ENCODE measurements at places on chromosomes 3 and 15.

GRCh38 chr3:46316206-46316605 is 37.7 kb upstream of the CCR2 start:
- peak; percentile 24 for DNase-seq

GRCh38 chr3:194049394-194049793 is 86.6 kb upstream of the HES1 start:
- DNase-seq, result no peak

DNA sequence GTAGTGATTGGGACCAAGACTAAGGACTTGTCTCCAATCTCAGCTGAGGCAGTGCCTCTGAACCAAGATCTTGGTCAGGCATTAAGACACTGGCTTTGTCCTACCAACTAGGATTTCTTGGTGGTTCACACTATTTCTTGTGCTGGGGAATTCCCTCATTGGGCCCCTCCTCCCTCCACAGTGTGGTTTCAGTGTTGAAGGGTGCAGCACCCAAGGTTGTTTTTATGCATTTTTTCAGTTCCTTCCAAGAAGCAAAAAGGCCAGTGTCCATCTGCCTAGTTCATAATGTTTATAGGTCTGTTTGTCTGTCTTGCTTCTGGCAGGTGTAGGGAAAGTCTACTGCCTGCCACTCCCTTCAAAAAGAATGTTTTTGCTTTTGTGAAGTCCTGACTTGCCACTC is 10.6 kb upstream of the ITPKA start:
- DNase-seq, result no peak

DNA sequence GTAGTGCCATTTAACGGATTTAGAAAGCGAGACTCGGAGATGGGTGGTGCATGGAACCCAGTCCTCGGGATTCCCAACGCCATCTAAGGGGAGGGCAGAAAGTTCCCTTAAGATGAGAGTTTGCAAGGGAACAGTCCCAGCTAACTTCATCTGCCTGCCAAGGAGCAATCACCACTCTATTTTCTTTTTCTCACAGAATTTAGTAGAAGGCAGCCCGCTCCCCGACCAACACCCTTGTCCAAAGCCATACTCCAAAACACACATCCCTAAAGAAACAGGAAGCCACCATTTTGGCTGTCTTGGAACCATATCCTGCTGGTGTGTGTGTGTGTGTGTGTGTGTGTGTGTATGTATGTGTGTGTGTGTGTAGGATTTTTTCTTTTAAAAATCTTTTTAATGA is 7.1 kb upstream of the FGD5 start:
- DNase-seq, result peak; percentile 21

DNA sequence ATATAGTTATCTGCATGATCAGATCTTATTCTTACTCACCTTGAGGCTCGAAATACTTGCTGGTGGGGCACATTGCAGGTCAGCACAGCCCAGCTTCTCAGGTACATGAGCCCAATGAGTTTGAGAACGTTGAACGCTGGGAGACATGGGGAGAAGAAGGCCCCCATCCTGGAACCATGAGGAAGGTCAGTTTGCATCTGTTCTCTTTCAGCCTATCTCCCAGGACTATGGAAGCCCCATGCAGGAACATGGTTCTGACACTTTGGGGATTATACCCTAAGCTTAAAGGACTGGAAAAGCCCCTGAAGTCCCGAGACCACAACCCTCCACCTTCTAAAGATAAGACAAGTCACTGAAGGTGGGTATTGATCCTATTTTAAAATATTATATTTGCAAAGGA is 17.4 kb upstream of the STARD5 start:
- DNase-seq, result no peak

DNA sequence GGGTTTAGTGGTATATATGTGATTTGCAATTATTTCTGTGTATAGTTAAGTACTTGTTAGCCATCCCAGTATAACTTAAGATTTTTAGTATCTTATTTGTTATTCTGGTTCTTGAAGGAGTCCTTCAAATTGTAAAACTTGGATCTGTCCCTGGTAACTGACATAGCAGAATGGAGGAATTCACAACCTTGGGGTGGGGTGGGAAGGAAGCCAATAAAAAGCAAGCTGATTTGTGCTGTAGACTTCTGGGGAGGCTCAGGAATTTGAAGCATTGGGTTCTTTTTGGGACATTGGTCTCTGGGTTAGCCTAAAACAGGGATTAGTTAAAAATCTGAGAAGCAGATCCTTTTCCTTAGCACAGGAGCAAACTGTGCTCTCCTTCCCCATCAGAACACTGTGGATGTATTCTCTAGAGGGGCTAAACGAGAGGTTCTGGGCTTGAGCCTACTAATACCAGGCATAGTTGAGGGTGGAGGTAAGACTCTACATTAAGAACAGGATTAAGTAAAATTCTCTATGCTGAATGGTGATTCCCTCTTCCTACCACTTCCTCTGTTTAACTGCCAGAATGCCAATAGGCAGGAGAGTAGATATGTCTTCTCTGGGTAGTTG is 42.2 kb downstream of the GMPS start:
- DNase-seq, result no peak

DNA sequence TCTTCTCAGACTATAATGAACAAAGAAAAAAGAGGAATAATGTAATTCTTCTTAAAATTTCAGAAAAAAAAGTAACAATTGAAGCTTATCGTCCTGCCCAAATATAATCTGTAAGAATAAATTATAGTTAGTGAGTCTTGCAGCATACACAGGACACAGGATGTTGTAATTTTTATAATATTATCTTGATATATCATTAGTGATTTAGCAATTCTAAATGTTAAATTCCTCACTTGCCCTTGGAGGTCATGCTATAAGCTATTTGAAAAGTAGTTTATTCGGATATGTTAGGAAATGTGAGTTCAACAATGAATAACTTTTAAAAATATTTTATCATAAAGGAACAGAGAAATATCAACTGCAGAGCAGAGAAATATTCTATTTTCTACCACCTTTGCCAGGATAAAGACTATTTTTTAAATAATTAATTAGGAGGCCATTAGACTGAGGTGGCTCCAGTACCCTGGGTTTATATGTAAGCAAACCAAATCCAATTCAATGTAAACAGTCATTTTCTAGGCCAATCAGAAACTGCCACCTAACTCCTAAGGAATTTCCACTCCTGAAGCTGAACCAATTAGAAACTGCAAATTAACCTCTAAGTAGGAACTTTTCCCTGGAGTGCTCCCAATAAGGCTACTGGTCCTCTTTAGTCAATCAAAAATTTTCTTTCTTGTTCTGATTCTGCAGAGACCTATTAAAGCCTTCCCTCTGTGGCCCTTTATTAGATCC is 1109.3 kb downstream of the ROBO2 start:
- no peak for DNase-seq

- DNase-seq, result no peak
These were observed 33.9 kb downstream of the DOCK3 start for GRCh38 chr3:50708620-50709019.

DNA sequence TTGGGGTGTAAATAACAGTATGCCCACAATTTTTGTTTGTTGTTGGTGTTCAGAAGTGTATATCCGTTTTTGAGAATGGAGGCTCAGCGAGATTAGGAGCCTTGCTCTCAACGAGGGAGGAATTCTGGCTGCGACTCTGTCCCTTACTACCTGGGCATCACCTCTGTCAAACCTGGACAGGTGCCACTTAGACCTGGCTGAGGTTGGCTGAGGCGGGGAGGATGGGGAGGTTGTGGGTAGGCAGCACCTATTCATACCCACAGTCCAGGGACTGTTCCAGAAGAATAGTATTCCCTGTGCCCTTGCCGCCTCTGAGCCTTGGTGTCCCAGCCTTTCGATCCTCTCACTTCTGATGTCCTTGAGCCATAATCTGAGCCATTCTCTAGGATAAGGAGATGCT is 99.9 kb downstream of the LINGO1 start:
- no peak for DNase-seq

DNA sequence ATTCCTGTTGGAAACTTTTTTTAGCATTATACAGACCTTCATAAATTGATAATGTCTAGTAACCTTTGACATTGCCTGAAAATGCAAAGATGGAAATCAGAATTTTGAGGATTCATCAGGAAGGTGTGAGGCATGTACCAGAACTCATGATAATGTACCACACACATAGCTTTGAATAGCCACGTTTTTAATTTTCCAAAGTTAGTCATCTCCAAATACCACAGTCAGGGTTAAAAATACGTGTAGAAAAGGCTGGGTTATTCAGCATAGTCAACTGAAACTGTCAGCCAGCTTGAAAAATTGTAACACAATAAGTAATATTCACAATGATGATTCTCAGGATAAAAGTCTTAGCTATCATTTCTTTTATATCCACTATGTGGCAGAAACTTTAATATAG is 102.0 kb upstream of the THRB start:
- no peak for DNase-seq

DNA sequence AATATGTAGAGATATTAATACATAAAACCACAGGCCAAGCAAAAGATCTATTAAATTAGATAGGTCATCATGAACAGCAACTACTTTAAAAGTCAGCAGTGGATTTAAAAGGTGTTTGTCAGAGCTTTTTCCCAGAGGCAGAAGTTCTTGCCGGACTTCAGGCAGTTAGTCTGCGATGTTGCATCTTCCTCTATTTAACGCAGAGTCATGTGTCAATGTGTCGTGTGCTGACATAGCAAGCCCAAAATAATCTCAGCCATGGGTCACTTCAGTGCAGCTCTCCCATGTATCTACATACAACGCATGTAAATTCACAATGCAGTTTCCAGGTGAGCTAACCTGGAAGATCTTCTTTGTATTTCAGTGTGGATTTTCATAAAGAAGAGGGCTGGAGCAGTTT is 8.0 kb upstream of the TMEM212 start:
- peak; percentile 80 for DNase-seq

DNA sequence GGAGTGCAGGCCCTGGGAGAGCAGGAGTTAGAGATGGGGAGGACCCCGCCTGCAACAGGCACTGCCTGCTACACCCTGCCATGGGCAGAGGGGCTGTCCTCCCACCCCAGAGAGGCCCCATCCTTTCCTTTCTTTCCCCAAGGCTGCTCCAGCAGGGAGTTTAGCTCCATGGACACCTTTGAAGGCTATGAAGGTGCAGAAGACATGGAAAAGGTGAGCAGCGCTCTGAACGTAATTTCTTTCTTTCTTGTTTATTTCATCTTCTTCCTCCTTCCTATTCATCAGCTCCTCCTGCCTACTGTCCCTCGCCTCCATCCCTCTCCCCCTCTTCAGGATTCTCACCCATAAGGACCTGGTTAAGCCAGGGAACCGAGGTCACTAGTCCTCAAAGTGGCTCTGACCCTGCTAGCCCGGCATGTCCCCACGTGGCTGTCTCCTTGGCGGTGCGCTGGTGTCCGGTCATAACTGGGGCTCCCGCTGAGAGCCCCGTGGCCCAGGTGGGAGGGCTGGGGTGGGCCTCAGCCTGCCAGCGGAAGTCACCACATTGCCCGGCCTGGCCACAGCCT is 16.0 kb upstream of the ADIPOQ start:
- no peak for DNase-seq

- DNase-seq, result no peak
These were observed 92.1 kb upstream of the TNFSF10 start for GRCh38 chr3:172615296-172615695.

GRCh38 chr3:195117978-195118581 is 152.9 kb downstream of the XXYLT1 start:
- no peak for DNase-seq

All from inflammatory macrophage (primary cell).